ENCODE measurements at places on chromosomes 2 and 18.

GRCh38 chr2:25194576-25195122, 26.3 kb upstream of the POMC start:
- DNase-seq = no peak

GRCh38 chr2:33207151-33207740, 260.5 kb downstream of the LTBP1 start:
- no peak for DNase-seq

DNA sequence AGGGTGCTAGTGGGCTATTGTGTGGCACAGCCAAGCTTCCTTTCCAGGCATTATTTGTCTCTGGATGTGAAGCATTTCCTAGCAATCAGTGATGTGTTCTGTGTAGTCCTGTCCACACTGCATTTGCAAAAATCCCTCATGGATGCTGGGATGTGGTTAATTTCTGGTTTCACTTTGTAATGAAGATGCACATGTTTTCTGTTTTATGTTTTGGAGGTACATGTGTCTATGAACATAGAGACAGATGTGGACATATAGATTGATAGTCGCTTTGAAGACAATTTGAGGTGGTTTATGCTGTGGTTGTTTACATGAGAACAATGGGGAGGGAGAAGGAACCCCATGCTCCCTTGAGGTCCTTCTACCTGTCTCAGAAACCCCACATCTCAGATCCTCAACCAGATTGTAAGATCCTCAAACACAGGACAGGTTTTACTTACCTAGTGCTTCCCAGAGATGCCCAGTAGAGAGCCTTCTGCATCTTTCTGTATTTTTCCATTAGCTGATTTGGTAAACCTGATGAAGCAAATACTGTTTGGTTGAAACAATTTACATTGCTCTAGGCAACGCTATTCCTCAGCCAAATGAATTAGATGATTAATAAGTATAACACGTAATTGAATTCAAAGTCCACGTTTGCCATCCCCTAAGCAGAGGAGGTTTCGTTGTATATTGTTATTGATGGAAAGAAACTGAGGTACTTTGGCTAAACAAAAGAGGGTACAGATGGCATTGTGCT, 204.4 kb downstream of the SPP2 start:
- DNase-seq = no peak

- DNase-seq = no peak
Measured at GRCh38 chr2:124272261-124272841, 247.3 kb downstream of the CNTNAP5 start.

GRCh38 chr2:1581965-1582625, 162.2 kb downstream of the PXDN start:
- DNase-seq = no peak

GRCh38 chr18:35923939-35924684, 48.4 kb upstream of the RMP24 start:
- no peak for DNase-seq

- DNase-seq = no peak
Measured at GRCh38 chr2:222358876-222359275, 60.1 kb upstream of the PAX3 start.

DNA sequence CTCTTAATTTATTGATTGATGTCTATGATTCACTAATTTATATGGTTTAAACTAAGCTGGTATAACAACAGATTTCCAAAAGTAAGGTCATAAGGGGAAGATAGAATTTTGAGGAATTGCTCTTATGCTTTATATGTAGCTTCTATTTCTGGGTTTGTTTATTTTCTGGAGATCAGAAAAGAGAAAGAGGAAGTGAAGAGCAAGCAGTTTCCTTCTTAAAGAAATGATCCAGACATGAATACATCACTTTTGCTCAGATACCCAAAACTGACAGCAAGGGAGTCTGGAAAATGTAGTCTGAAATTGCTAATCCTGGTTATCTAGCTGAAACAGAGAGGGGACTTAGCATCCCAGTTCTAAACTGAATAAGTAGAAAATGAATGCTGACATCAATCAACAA, 912.5 kb upstream of the CRIM1 start:
- no peak for DNase-seq

- DNase-seq = no peak
Measured at GRCh38 chr2:9086465-9086864, 83.0 kb upstream of the MBOAT2 start.

DNA sequence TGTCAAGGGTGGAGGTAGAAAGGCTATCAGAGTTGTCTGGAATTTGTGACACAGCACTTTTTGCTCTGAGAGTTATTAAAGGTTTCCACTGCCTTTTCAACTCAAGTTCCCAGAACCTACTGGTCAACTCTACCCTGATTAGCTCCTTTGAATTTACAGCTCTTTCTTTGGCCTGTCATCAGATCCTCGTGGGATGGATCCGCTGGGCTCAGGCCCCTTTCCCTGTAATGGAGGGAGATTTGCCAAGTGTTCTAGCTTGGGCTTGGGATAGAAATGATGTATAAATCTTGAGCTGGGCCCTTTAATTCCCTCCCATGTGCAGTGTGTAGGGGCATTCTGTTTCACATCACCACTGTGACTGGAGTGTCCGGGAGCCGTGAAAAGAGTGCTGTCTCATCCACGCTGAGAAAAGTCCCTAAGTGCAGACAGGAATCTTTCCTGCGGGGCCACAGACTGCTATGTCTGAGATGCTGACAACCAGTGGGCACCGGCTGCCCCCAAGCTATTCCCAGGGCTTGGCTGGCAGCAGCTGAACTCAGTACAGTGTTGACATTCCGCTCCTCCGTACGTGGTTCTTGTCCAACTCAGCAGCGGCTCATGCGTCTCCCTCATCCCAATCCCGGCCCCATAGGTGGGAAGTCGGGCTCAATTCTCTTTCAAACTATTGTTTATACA, 46.9 kb upstream of the ARHGAP28 start:
- DNase-seq = no peak

- no peak for DNase-seq
Measured at GRCh38 chr2:102081606-102082005, 60.9 kb upstream of the IL1R1 start.

- DNase-seq = no peak
Measured at GRCh38 chr2:177074099-177074710, 138.4 kb upstream of the HNRNPA3 start.

GRCh38 chr2:177268187-177268871, 3.8 kb upstream of the NFE2L2 start:
- DNase-seq = no peak

- DNase-seq = no peak
Measured at GRCh38 chr2:150409196-150409595, 78.3 kb downstream of the RND3 start.

DNA sequence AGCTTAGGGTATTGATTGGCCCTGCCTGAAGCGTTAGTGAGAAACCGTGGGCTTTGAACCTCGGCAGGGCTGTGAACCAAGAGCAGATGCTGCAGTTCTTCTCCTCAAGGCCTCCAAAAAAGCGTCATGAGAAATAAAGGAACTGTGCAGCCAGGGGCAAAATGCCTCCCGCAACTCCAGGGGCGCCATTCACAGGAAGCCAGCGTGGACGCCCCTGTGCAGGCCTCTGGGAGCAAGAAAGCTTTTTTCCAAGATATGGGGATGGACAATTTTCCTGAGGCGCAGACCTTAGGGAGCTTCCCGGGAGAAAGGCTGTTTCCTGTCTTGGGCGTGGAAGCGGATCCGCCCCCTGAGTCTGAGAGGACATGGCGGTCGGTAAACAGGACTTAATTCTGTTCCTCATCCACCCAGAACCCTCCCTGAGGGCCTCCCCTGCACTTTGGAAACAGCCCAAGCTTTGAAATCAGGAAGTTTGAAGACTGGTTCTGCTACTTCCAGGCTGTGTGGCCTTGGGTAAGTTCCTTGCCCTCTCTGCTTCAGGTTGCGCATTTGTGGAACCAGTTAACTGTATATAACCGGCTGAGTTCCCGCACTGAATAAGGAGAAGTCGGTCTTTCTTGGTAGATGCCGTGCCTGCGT, 29.6 kb upstream of the CABLES1 start:
- DNase-seq = no peak

GRCh38 chr2:21772624-21773023, 648.9 kb downstream of the TDRD15 start:
- DNase-seq = no peak

GRCh38 chr2:64219149-64219548, 74.9 kb upstream of the PELI1 start:
- no peak for DNase-seq

DNA sequence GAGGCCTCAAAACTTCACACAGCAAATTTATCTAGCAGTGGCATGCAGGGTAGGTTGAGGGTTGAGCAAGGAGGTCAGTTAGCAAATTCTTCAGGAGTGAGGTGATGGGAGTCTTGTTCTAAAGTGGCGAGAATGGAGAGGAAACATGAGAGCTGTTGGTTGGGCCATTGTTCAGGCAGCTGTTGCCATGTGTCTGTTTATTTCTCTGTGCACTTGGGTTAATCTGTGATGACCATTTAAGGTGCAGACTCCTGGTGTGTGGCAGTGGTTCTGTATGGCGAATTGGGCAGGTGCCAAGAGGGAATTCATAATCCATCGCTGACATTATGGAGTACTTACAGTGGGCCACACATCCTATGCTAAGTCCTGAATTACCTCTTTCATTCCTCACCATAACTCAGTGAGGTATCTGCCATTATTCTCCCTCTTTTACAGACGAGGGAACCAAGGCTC, 30.4 kb downstream of the TMEM178A start:
- DNase-seq = peak; percentile 26

GRCh38 chr2:173898996-173899395, 66.2 kb downstream of the SP3 start:
- DNase-seq = no peak

GRCh38 chr2:122960759-122961641, 1064.1 kb upstream of the CNTNAP5 start:
- DNase-seq = peak; percentile 28

- DNase-seq = no peak
Measured at GRCh38 chr18:34098109-34098508, 126.6 kb downstream of the NOL4 start.

- no peak for DNase-seq
Measured at GRCh38 chr2:53004413-53004812, 763.2 kb upstream of the CHAC2 start.

GRCh38 chr18:32763293-32763692, 9.5 kb downstream of the KLHL14 start:
- DNase-seq = no peak

DNA sequence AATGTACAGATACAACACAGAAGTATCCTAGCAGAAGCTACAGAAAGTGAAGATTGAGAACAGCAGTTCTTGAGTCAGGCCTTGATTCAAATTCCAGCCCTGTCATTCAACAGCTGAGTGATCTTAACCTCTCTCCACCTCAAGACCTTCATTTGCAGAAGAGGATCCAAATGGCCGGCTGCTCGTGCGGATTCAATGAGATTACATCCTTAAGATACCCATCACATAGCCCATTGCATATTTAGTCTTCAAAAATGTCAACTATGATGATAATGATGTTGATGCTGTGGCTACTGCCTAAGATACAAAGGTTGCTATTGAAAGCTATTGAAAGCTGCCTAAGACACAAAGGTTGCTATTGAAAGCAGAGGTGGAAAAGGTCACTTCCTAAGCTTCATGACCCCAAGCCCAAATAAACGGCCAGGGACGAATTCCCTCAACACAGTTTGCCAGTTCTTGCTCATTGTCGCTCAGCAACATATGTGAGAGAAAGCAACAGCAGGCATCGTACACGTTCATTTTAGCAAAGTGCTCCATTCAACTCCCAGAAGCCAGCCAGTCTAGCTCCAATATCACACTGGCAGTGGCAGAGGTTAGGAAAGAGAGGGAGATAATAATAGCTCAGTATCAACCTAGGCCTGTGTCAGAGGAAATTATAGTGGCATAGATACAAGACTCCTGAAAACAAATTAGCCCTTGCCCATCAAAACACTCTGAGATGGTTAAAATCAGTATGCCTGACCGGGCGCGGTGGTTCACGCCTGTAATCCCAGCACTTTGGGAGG, 36.1 kb downstream of the MRPL35 start:
- DNase-seq = no peak

- no peak for DNase-seq
Measured at GRCh38 chr2:127172306-127172705, 47.8 kb downstream of the CYP27C1 start.

GRCh38 chr18:26723981-26724380, 141.5 kb downstream of the AQP4 start:
- DNase-seq = no peak

DNA sequence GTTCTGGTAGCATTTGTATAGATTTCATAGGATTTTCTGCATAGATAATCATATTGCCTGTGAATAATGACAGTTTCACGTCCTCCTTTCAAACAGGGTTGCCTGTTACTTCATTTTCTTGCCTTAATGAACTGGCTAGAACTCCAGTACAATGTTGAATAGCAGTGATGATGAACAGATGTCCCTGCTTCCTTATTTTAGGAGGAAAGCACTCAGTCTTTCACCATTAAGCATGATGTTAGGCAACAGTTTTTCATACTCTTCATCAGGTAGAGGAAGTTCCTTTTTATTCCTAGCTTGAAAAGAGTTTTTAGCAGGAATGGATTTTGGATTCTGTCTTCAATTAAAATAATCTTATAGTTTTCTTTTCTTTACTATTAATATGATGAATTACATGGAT, 39.7 kb downstream of the C2orf76 start:
- no peak for DNase-seq

GRCh38 chr2:236754271-236754944, 184.8 kb downstream of the ACKR3 start:
- DNase-seq = no peak

GRCh38 chr18:463827-464541, 36.5 kb downstream of the COLEC12 start:
- no peak for DNase-seq

- no peak for DNase-seq
Measured at GRCh38 chr2:197932374-197932773, 128.0 kb downstream of the PLCL1 start.

GRCh38 chr2:51782921-51783765, 751.2 kb upstream of the NRXN1 start:
- no peak for DNase-seq

DNA sequence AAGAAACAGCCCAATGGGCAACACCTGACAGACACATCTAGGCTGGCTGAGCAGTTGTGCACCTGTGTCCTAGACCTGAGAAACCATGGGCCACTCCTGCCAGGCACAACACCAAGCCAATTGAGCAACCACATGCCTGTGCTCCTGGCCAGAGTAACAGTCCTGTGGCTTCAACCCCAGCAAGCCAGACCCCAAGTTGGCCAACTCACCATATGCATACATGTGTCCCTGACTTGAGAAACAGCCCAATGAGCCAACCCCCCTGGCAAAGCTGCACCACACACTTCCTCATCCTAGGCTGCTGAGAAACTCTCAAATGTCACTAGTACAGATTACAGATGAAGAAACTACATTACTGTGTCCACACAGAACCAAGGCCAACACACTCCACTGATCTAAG, 36.6 kb downstream of the USP34 start:
- no peak for DNase-seq

GRCh38 chr2:223612501-223612900, 10.3 kb upstream of the SCG2 start:
- DNase-seq = no peak

DNA sequence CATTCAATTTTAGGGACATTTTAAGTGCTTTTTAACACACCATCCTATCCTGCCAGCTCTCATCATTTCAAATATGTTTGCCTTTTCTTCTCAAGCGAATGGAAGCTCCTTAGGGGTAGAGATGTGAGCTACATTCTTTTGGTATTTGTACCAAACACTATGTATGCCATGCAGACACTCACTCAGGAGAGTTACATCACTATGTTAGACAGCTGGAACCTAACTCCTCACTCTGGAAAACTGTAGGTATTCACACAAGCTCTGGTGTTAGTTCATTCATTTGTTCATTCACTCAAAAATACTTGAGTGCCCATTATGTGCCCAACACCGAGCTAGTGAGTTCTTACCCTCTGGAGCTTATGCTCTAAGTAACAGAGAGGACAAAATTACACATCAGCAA, 26.4 kb upstream of the RNU4ATAC start:
- DNase-seq = no peak
